ENCODE measurements at places on chromosomes 3 and 15.

DNA sequence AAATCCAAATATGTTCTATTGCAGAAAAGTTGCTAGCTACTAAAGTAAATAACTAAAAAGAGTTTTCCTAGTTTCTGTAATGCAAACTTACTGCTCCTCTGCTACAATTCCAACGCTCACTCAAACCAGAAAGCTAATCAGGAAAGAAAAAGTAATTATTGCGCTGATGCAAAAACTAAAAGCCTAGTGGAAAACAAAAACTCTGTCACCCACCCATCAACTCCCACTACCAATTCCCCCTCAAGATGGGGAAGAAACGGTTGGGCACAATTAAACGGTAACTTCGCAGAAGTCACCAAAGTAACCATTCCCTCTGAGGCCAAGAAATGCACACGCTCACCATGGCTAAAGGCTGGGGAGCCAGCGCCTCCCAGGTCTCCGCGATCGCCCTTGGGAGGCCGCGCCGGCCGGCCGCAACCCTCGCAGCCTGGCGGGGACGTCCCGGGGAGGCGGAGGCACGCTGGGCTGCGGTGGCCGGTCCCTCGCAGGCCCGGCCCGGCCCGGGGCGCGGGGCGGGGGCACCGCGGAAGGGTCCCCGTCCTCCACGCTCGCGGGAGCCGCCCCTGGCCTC lies 684 bp downstream of the SLTM start:
- DNase-seq = no peak

DNA sequence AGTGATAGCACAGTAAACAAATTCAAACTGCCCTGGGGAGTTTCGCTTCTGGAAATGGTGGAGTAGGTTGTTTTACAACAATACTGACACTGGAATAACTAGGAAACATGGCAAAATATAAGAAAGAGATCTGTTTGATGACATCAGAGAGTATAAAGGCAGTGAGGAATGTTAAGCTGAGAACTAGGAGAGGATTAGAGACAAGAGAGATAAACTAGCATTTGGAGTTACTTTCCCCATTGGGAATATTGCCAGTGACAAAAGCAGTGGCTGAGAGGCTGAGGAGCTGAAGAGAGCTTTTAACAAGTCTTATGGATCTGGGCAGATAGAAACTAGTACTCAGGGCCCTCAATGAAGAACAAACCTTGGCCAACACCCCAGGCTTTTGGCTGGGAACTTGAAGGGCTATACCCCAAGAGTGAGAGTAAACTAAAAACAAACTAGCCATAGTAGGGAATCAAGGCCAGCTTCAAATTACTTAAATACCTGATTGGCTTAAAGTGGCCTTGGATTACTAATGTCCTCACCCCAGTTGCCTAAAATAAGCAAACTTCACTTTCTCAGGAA lies 280.4 kb downstream of the KLF13 start:
- no peak for DNase-seq

GRCh38 chr3:155161640-155162292 lies 81.6 kb downstream of the MME start:
- no peak for DNase-seq

DNA sequence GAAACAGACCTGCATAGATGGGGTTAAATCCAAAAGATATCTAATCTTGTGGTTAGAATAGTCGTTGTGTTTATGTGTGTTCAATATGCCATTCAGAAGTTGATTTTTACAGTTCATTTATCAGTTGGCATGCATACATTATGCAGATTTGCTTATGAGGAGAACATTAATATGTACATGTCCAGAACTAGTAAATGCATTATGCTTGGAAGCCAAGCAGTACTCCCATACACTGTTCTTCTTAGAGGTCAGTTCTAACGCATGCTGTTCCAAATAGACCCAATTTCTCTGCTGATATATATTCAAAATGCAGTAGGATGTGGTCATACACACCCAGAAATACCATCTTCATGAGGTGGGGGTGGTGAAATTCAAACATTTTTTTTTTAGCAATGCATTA lies 956 bp downstream of the FGF12 start:
- DNase-seq = no peak

DNA sequence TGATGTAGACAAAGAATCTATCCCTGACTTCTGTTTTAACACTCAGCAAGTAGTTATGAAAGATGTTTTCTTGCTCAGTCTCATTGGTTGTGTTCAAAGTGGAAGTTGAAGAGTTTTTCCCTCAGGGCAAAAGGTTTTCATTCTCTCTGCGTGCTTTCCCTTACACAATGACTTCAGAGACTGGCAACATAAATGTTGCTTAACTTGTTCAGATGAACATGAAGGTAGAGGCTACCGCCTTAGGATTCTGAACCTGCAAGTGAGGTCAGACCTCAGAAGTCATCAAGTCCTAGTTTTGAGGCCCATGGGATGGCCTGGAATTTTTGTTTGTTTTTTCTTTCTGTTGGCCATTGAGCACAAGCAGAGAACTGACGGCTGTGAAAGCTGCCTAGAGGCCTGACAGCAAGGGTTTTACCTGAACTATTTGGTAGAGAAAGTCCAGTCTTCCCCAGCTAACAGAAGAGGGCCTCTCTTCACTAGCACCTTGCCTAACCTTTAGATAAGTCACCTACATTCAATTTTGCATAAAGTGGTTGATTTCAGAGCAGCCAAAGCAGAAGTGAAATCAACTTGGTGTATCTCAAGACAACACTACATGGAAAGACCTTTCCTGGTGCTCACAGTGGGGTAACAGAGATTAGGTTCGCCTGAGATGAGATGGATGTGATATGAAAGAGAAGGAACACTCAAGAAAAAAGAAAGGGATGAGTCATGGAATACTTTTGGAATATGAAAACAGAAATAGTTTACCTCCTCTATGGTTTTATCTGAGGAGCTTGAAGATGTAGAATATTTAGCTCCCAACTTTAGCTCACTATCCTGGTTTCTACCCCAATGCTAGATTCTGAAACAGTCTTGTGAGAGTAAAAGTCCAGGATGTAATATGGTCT lies 53.6 kb upstream of the AP4E1 start:
- no peak for DNase-seq

GRCh38 chr3:19945969-19946831 lies 697 bp upstream of the RAB5A start:
- peak; percentile 89 for DNase-seq

- no peak for DNase-seq
Observed at GRCh38 chr3:172043233-172043632, 3.9 kb downstream of the FNDC3B start.

DNA sequence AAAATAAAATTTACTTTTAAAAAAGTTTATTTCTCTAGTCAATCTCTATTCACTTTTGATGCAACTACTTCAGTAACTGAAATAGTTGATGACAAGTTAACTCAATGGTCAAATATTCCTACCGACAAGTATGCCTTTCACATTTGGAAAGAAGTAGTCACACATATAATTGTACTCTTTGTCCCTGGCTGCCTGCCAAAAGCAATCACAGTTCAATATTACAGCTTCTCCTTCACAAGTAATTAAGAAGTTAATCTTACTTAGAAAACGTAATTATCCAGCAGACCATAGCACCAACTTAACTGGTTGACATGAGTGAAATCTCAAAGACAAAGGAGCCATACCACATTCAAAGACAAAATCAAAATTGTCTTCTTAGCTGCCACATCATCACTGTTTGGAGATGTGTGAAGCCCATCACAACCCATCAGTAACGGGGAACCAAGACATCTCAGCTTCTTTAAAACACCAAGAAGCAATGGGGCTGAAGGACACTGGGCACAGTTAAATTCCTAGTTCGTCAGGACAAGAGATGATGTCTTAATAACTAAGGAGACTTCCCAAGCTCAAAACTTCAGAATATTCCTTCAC lies 86.1 kb downstream of the PLCH1 start:
- DNase-seq = no peak

- DNase-seq = no peak
Observed at GRCh38 chr3:194682189-194682693, 3.4 kb upstream of the FAM43A start.

DNA sequence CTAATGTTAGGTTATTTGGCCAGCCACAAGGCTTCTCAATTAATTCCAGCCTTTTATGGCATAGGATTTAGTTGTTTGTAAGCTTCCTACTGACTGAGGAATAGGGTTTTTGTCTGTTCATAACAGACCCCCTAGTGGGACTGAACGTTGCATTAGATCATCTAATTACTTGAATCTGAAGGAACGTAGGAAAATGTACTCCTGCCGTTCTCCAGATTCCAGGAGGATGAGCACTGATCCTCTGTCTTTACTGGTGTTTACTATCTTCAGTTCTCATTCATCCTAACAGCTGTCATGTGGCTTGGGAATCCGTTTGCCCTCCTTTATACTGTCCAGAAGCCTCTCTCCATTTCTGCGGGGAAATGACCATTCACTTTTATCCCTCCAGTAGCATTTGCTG lies 52.7 kb downstream of the RAD54L2 start:
- no peak for DNase-seq

DNA sequence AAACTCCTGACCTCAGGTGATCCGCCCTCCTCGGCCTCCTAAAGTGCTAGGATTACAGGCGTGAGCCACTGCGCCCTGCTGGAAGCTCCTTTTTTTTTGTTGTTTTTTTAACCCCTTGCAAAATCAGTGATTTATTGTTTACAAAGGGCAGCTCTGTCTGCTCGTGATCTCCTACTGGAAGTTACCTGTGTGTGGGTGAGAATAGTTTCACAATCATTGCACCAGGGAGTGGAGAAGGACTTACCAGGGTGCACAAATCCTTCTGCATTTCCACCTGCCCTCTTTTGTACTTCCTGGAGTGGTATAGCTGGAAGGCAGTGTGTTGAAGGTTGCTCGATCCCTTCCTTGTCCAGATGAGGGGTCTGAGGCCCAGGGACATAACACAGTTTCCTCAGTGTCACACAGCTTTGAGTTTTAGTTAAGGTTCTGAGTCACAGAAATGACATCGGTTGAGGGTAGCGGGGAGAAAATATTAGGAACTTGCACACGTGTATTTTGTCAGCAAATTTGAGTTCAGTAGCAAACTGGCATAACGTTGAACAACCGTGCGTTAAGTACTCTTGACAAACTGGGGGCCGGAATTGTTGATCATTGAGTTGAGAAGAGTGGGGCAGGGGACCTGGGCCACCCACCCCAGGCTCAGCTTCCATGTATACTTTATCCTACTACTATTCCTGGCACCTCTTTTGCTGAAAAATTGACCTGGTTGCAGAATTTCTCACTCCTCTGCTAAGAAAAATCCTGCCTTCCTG lies 11.3 kb upstream of the TRAK1 start:
- DNase-seq = no peak

GRCh38 chr3:58391156-58391865 lies 42.3 kb downstream of the PDHB start:
- no peak for DNase-seq

DNA sequence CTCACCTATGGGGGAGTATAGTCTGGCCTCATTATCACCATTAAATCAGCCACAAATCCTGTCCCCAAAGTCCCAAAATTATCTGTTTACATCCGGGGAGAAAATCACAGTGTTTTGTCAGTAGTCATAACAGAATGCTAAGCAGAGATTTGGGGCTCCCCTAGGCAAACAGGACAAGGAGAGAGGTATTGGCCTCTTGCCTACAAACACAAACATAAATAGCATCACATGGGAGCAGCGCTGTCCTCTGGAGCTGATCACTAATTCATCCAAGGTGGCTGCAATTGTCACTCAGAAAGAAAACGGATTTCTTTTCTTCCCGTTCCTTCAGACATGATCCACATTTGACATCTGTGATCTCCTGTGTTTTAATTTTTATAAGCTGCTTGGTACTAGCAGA lies 1028.1 kb downstream of the NTRK3 start:
- no peak for DNase-seq

DNA sequence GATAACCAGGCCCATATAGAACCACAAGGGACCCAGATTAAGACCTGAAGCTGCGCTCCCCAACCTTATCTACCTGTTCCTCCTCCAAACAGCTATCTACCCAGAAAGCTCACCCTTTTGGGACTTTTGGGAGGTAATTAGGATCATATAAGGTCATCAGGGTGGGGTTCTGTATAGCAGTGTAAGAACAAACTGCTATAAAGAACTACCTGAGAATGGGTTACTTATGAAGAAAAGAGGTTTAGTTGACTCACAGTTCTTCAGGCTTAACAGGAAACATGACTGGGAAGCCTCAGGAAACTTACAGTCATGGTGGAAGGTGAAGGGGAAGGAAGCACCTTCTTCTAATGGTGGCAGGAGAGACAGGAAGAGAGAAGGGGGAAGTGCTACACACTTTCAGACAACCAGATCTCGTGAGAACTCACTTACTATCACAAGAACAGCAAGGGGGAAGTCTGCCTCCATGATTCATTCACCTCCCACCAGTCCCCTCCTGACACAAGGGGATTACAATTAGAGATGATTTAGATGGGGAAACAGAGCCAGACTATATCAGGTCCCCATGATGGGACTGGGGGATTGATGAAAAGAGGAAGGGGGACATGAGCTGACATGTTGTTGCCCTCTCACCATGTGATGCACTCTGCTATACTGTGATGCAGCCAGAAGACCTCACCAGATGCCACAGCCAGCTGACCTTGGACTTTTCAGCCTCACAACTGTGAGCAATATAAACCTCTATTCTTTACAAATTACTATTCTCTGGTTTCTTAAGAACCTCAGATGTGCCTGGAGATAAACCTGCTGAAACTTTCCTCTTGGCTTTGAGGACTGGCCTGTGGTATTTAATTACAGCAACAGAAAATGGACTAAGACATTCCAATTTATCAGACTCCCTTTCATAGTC lies 15.3 kb upstream of the FMN1 start:
- no peak for DNase-seq

DNA sequence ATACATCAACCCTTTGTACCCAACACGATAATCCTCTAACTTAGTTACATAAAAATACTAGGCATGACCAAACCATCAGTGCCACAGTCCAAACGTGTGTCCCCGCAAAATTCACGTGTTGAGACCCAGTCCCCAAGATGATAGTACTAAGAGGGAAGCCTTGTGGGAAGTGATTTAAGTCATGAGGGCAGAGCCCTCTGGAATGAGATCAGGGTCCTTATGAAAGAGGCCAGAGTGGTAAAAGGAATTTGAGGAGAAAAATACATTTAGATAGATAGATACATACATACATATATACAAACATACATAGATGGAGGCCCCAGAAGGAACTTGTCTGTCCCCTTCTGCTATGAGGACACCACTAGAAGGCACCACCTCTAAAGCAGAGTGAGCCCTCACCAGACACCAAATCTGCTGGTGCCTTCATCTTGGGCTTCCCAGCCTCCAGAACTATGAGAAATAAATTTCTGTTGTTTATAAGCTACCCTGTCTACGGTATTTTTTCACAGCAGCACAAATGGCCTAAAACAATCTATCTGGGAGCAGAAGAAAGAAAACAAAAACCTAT lies 8.0 kb downstream of the TBC1D2B start:
- DNase-seq = no peak

DNA sequence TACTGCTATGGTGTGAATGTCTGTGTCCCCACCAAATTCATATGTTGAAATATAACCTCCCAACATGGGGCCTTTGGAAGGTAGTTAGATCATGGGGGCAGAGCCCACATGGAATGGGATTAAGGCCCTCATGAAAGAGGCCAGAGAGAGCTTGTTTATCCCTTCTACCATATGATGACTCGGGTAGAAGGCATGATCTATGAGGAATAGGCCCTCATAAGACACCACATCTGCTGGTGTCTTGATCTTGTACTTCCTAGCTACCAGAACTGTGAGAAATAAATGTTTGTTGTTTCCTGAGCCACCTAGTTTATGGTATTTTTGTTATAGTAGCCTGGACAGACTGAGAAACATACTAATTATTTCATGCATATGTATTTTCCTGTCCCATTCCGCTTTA lies 51.9 kb downstream of the WWTR1 start:
- DNase-seq = no peak

GRCh38 chr3:160027541-160028195 lies 39.0 kb downstream of the IL12A start:
- DNase-seq = no peak
